Brain pericyte (primary cell): ENCODE measurements at places on chromosomes 6 and 20.

DNA sequence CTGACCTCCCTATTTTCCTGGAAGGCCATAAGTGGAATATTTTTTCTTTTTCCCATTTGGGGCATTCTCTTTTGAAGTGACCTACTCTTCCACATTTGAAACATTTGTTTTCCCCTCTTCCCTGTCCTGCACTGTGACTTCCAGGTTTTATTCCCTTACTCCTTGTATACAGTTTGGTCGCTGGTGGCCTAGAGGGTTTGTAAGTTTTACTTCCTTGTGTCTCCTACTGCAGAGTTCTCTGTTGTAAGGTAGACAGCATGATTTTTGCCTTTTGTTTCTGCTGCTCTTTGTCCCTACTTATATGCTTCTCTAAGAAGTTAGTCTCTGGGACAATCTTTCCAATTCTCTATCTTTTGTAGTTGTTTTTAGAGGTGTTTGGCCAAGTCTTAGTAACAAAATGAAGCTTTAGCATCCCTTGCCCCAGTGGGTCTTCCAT lies 7.4 kb upstream of the ZNFX1 start:
- no peak for DNase-seq

DNA sequence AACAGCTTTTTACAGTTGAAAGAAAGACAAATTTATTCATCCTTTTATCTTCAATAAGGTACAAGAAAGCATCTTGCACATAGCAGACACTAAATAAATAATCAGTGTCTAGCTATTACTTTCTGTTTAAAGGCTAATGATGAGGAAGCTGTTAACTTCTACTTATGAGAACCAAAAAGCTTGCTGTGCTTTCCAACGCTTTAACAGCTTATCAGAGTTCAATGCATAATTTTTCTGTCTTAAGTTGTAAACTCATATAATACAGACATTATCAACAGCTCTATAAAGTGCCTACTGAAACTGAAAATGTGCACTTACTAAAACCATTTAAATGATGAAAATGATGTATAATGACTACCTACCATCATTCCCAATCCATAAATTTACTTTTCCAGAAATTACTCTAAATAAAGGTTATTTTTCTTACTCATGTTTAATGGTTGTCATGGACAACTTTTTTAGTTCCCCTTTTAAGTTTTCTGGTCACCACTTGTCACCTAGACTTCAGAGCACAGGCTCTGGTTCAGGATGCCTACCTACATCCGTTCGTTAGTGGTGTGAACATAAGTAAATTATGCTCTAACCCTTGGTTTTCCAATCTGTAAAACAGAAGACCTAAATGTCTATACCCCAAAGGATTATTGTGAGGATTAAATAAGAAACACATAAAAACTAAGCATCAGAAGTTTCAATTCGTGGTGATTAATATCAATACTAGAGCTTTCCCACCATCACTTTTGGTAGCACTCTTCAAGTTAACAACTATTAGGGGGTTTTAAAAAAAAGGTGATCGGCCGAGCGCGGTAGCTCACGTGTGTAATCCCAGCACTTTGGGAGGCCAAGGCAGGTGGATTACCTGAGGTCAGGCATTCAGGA lies 8.0 kb downstream of the PNISR start:
- no peak for DNase-seq

DNA sequence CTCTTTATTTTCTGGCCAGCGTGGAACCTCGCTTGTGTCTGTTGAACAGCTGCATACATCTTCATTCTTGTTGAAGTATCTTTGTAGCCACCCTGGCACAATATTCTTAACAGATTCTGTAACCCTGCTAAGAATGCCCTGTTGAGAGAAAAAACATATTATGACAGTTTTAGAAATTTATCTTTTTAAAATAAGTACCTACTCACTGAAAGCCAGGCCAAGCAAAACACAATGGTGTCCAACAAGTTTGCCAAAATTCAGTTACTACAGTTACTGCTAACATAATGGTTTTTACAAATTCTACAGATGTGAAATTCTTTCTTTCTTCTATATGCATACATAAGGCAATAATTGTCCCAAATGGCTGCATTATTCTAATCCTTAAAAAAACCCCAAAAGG lies 18.2 kb downstream of the NUP153 start:
- DNase-seq: no peak

- DNase-seq: no peak
Measured at GRCh38 chr6:155248008-155249001, 15.5 kb upstream of the CLDN20 start.

GRCh38 chr6:170265655-170266054 lies 25.2 kb downstream of the DLL1 start:
- DNase-seq: no peak

DNA sequence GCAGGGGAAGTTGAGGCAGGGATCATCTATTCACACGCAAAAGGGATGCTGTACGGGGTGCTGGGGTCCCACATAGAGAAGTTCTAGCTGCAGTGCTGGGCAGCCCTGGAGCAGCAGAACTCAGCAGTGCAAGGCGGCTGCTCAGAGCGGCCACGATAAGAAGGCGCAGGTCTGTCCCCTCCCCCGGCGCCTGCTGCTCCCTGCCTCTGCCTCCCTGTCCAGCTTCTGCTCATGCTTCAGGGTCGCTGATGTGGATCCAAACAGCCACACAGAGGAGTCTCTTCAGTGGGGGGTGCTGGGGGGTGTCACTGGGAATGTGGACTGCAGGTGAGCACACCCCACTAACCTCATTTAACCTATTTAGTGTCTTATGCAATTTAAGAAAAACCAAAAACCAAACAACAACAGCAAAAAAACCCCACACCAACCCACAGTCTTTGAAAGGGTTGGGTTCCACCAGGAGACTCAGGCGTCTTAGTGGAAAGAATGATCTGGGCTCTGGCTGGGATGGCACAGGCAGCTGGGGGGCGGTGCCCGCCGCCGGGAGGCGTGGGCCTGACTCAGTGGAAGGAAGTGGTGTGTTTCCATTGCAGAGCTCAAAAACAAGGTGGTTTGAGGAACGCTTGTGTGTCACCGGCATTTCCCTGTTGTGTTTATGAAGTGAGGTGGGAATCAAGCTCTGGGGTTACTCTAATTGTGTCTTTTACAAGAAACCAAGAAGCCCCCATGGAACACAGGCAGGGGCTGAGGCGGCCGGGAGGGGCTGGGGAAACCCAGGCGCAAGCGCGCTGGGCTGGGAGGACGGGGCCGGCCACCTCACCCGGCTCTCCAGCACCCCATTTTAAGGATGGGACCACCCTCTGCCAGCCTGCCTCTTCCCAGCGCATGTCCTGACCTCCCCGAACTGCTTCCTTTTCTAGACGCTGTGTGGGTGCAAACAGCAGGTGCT lies 55.1 kb downstream of the IRF4 start:
- DNase-seq: no peak

GRCh38 chr6:46719099-46719498 lies 16.1 kb downstream of the PLA2G7 start:
- DNase-seq: no peak

DNA sequence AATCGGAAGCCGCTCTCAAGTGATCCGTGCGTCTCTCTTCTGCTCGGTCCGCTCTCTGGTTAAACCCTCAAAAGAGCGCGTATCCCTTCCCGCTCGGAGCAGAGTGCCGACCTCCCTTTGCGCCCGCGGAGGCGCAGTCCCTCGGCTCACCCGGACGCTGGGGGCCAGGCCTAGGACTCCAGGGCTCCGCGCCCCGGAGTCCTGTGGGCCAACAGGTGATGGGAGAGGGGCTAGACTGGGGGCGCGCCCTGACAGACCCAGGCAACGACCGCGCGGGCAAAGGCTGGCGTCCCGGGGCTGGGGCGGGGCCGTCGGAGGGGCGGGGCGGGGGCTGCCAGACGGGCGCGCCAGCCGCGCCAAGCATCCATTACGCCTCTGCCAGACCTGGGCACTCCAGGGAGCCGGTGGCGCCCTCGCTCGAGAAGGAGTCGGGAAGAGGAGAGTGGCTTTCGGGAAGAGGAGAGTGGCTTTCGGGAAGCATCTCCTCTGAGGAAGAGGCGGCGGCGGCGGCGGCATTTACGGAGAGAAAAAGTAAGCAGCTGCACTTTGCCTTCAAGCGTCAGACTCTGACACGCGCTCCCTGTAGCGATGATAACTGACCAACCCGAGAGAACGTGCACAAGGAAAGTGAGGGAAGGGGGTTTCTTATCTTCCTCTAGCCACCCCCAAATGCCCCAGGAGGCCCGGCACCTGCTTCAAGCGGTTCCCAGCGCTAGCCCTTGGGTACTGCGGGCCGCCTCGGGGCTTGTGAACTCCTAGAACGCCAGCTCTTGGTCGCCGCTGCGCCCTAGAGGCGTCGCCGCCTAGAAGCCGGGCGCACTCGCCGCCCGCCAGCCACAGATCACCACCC lies 2.6 kb downstream of the EPHA7 start:
- no peak for DNase-seq

GRCh38 chr20:59075934-59076508 lies 33.4 kb upstream of the PRELID3B start:
- DNase-seq: no peak

DNA sequence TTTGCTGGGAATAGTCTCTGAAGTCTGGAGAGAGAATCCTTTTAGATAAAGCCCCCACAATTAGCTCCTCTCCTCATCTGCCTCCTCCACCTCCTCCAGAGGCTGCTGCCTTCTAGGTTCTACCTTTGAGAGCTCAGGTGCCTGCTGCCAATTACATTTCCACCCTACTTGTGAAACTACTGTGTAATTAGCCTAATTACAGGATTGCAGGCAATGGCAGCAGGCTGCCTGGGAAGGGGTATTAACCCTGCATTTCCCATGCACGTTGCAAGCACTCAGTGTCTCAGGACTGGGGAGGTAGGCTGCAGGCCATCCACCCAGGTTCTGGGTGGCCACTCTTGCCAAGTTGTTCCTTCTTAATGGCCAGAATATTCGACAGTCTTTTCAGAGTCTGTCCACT lies 215.6 kb upstream of the ZNF217 start:
- DNase-seq: no peak

DNA sequence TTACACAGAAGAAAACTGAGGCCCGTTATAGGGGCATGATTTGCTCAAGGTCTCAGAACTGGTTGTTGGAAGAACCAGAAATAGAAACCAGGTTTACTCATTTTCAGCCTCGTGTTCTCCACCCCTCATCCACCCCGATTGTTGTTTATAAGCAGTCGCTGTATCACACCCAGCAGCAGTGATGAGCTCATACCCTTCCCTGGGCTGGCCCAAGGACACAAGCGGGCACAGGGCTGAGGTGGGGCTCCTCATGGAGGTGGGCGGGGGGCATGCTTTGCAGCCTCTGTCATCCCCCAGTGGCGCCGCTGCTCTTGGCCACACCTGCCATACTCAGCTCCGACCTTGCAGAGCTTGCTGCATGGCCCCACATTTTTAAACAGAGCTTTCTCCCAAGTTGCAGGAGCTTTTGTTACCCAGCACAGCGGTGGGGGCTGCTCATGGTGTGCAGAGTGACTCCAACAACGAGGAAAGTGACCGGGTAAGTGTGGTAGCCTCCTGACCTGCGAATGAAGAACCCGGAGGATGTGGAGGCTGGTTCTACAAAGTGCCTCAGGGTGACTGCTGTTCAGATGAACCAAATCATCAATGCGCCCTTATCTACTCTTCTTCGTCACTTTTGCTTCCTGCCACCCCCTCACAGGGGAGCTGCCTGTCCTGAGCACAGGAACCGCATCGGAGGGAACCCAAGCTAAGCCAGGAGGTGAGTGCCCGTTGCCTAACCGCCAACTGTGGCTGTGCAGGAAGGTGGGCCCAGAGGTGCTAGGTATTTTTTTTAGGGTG lies 43.6 kb upstream of the NKX2-2 start:
- no peak for DNase-seq
